ENCODE measurements at places on chromosomes 5 and 9. TPM values are rescaled to one million over a fixed set of nuclear protein-coding genes. Genes with fewer than 3 reads are reported as not detected.

DNA sequence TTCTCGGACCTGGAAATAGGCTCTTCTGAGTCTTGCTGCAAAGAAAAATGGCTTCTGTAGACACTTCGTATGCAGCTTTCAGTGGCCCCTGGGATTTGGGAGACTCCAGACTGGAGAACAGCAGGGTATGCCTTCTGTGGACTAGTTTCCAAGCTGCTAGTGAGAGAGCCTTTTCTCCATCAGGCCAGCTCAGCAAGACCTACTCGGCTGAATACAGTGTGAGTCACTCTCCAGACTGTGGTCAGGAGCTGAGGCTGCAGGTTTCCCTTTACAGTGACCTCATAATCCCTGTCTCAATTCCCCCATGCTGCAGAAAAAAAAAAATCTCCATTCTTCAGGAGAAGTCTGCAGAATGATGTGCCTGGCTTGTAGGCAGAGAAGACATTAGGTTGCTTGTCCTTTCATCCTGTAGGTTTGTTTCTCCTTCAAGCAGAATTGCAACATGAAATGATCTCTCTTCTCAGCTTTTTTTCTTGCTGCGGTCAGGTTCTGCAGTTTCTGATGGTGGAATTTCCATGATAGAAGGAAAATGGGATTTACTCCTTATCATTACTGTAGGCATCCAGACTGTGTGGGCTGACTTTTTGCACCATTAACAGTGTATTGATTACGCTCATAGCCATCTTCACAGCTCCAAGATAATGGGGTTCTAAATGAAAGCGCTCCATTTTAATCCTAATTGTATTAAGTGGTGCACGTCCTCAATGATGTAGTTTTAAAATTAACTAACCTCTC is 78.3 kb upstream of the TNFSF8 start:
- peak overlapping the region; percentile 15 for H3K27ac ChIP-seq
- DNase-seq: peak; percentile 68
- no peak overlapping the region for H3K4me3 ChIP-seq
- H3K27me3 ChIP-seq: peaks cover 2% of the 10 kb centered on the region
- peaks cover 86% of the 10 kb centered on the region for H3K4me1 ChIP-seq
- H3K36me3 ChIP-seq: no peaks in the 10 kb centered on the region

DNA sequence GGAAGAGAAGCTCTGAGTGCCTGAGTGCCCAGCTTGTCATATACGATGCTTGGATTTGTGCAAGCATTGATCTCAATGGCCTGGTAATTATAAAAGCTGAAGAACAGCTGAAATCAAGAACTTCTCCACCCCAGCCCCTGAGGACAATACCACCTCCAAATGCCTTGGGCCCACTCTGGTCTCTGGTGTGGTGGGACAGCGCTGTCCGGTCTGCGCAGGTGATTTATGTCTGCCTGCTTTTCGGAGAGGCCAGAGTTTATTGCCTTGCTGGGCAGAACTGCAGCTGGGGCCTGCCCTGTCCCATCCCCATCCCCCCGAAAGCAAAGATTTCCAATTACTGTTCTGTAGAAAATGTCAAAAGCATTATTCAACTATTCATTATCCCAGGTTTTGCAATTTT is 1.1 kb upstream of the PDZD2 start:
- no peaks in the 10 kb centered on the region for H3K36me3 ChIP-seq
- no peak overlapping the region for H3K4me3 ChIP-seq
- peaks cover 10% of the 10 kb centered on the region for H3K4me1 ChIP-seq
- peaks cover 14% of the 10 kb centered on the region for H3K27me3 ChIP-seq

- H3K36me3 ChIP-seq: no peaks in the 10 kb centered on the region
- H3K27ac ChIP-seq: no peak overlapping the region
- no peak for DNase-seq
- H3K4me1 ChIP-seq: peaks cover 12% of the 10 kb centered on the region
- H3K4me3 ChIP-seq: no peak overlapping the region
Measured at GRCh38 chr9:70475211-70475610, 60.8 kb upstream of the KLF9 start.

DNA sequence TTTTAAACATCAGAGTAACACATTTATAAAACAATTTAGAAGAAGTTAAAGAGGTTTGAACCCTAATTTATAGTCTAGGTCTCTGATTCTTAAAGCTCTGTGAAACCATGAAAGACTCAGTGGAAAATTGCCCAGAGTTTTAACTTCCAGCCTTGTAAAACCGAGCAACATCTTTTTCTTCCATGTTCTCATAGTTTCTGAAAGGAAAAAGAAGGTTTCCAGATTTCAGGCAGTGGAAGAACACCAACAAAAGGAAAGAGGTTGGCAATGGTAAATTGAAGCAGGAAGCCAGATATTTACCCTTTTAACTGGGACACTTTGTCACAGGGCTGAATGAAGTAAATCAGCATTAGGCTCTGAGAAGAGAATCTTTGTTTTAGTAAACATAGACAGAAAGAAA is 1999.3 kb downstream of the MAT2B start:
- H3K4me3 ChIP-seq: no peak overlapping the region
- no peaks in the 10 kb centered on the region for H3K4me1 ChIP-seq
- no peaks in the 10 kb centered on the region for H3K36me3 ChIP-seq
- H3K27me3 ChIP-seq: no peaks in the 10 kb centered on the region

GRCh38 chr9:86402591-86402990 is 48.4 kb upstream of the TUT7 start:
- H3K27me3 ChIP-seq: peaks cover 17% of the 10 kb centered on the region
- no peaks in the 10 kb centered on the region for H3K36me3 ChIP-seq
- no peak for DNase-seq
- H3K4me1 ChIP-seq: peaks cover 20% of the 10 kb centered on the region

The FAM120AOS gene
- 35.4 TPM for total RNA-seq

The SLC1A1 gene
- not detected for total RNA-seq

The DNAJC18 gene
- 54.1 TPM for total RNA-seq

Data from activated CD4-positive, alpha-beta memory T cell treated with anti-CD3 and anti-CD28 coated beads for 36 hours (primary cell).